ENCODE measurements at places on chromosomes 6 and 20.

DNA sequence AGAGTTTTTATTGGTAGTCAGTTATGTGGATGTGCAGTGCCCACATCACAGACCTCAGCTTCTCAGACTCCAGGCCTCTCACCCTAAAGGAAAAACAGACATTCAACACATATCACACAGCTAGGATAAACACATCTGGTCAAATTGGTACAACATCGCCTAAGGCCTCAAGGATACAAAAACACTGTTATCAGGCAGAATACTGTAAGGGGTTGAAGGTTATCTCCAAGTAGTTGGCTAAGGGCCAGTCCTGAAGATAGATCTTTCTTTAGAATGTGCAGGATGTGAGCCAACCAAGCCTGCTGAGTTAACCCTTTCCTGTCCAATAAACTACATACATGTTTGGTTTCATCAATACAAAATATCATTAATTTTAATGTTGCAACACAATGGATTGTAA lies 308.4 kb upstream of the GJE1 start:
- no peak for DNase-seq

DNA sequence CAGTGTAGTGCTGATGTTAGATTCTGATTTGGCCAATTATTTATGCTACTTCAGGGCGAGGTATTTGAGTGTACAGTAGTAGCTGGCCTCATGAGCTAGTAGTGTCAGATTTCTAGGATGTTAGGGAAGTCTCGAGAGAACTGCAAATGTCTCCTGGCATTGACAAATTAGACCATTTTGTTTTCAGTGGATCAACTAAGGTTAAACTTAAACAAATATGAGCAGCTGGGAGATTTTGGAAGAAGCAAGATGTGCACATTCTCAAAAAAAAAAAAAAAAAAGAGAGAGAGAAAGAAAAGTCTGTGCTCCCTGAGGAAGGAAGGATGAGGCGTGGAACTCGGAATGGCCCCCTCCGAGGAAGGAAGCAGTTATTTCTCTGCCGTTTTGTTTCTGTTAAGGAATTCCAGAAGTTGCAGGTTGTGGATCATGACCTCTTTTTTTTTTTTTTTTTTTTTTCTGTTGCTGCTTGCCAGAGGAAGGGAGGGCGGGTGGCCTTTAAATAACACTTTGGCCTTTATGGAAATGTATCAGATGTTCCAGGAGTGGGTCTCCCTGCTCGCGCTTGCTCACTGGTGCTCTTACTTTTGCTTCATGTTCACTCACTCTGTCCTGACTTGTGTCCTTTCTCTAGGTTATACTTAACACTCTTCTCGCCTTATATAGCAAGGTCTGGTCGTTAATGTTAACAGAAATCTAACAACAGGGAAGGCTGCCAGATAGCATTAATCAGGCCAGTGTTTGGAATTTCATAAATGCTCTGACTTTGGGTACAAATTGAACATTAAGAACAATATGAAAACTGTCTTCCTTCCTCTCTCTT lies 124.4 kb downstream of the TCP11 start:
- DNase-seq: no peak

DNA sequence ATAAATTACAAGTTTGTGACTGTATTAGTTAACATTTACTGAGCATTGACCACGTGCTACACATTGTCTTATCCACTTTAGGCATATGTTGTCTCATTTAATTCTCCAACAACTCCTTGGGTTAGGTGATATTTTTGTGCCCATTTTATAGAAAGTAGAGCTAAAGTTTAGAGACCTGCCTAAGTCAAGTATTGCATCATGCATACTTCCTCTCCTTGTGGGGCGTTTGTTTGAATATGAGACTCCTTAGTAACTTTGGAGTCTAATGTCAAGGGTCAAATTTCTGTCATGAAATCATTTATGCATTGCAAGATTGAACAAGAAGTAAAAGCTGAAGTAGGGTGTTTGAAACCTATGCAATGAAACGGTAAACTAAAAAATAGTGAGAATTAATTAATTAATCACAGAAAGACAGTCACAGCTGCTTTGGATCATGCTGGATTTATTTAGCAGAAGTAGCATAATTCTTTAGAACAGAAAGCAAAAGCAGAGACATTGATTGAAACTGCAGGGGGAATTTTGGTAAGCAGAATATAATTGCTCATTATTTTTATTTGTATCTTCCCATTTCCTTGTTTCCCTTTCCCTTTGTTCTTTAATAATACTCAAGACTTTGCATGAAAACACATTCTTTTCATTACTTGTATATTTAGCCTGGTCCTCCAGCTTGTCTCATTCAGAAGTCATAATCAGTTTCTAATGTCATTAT lies 1374.4 kb upstream of the GJE1 start:
- no peak for DNase-seq

GRCh38 chr20:3697588-3698305 lies 14.7 kb downstream of the SIGLEC1 start:
- DNase-seq: no peak

DNA sequence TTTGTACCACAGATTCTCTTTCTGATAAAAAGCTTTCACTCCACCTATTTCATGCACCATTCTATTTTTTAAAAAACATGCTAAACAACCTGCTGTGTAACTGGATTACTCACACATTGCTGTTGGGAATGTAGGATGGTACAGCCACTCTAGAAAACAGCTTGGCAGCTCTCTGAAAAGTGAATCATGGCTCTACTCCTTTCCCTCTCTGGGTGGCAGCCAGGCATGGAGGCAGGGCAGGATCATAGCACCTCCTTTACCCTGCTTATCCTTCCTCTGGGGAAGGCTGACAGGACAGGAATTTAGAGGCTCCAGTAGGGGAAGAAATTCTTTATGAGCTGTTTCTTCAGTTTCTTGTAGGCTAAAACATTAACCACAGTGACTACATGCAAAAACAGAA lies 6.7 kb upstream of the VNN2 start:
- DNase-seq: no peak

Measured in stimulated activated CD8-positive, alpha-beta memory T cell treated with anti-CD3 and anti-CD28 coated beads, Interleukin-12 subunit alpha, Interleukin-12 subunit beta, amount 100 ng/mL, for 4 hours (primary cell).